ENCODE measurements at places on chromosomes 16 and 17. TPM values are rescaled to one million over a fixed set of nuclear protein-coding genes. Genes with fewer than 3 reads are reported as not detected.

The PRDM7 gene
- 0.91 TPM for polyA plus RNA-seq

The ATP2A3 gene
- polyA plus RNA-seq = 2.9 TPM

- DNase-seq = no peak
Observed at GRCh38 chr17:1029196-1029921, 32.4 kb downstream of the TIMM22 start.

GRCh38 chr16:56260378-56261160 lies 69.3 kb downstream of the GNAO1 start:
- DNase-seq = no peak

DNA sequence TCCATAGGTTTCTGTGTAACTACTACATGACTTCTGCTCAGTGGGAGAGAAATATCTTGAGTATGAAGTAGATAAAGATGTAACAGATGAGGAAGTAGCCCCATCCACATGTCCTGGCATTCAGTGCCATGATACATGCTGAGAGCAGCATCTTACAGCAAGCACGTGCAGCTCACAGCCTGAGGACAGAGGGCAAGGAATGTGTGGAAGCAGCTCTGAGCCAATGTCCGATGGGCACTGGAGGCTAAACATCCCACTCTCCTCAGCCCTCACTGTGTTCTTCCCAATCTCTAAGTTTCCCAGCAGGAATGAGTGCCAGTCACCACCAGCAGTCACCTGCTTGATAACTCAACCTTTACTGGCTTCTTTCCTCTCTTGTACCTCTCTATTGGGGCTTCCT lies 40.4 kb downstream of the CFDP1 start:
- DNase-seq = no peak

GRCh38 chr17:75561927-75562603 lies 25.5 kb upstream of the MYO15B start:
- DNase-seq = no peak

Data from left kidney (tissue), 8 donors.